ENCODE measurements at places on chromosomes 1 and 21.
A peak's percentile ranks its signal among the peaks of the same experiment; 100 is the strongest.

DNA sequence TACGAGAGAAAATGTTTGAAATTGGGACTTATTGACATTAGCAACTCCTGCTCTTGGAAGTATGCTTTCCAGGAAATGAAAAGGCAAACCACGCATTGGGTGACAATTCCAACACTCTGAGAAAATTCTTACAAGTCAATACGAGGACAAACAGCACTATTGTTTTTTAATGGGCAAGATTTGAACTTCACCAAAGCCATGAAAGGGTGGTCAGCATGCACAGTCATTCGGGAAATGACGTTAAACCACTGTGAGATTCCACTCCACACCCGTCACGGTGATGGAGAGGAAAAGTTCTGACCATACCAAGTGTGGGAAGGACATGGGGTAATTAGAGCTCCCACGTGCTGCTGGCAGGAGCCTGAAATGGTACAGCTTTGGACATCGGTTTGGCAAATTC is 12.2 kb upstream of the PRXL2B start:
- no peak for DNase-seq

DNA sequence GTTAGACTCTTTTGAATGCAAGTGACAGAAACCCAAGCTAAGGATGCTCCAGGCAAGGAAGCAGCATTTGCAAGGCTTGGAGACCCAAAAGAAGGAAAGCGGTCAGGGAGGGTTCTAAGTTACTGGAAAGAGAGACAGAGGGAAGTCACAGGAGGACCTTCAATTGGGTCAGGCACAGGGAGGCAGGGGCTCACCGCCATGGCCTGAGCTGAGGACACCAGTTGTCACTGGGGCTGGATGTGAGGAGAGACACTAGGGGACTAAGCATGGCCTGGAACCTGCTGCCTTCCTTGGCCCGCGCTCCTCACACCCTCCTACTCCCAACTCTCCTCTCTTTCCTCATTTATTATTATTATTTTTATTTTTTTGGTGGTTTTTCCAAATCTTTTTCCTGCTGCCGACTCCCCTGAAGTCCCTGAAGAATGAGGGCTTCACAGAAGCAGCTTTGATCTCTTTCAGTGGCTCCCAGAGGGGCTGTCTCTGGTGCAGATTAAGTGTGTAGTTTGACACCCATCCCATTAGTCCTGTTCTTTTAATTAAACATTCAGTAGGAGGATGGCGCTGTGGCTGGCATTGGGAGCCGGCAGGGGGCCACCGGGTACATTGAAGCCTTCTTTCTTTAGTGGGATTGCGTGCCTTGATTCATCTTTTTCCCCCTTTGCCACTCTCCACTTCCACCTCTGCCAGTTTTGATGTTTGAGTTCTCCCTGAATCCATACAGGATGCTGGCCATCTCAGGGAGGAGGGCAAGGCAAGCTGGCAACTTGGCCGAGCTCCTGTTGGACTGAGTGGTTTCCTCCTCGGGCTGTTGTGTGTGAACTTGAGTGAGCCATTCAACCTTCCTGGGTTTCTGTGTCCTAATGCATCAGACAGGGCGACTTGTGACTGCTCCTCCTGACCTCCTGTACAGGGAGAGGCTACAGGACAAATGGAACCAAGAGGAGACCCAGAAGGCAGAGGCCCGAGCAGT is 59.3 kb downstream of the MDM4 start:
- no peak for DNase-seq

- no peak for DNase-seq
These were observed 4.2 kb downstream of the TTC39A start for GRCh38 chr1:51325878-51326755.

- DNase-seq = no peak
These were observed 89.4 kb downstream of the PDE4B start for GRCh38 chr1:65882076-65882475.

DNA sequence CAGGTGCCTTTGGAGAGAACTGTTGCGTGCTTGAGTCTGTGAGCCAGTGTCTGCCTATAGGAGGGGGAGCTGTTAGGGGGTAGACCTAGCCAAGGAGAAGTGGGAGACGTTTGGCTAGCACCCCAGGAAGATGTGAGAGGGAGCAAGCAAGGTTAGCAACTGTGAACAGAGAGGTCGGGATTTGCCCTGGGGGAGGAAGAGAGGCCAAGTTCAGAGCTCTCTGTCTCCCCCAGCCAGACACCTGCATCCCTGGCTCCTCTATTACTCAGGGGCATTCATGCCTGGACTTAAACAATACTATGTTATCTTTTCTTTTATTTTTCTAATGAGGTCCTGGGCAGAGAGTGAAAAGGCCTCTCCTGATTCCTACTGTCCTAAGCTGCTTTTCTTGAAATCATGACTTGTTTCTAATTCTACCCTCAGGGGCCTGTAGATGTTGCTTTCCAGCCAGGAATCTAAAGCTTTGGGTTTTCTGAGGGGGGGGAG is 2.4 kb downstream of the BTG2 start:
- DNase-seq = no peak

DNA sequence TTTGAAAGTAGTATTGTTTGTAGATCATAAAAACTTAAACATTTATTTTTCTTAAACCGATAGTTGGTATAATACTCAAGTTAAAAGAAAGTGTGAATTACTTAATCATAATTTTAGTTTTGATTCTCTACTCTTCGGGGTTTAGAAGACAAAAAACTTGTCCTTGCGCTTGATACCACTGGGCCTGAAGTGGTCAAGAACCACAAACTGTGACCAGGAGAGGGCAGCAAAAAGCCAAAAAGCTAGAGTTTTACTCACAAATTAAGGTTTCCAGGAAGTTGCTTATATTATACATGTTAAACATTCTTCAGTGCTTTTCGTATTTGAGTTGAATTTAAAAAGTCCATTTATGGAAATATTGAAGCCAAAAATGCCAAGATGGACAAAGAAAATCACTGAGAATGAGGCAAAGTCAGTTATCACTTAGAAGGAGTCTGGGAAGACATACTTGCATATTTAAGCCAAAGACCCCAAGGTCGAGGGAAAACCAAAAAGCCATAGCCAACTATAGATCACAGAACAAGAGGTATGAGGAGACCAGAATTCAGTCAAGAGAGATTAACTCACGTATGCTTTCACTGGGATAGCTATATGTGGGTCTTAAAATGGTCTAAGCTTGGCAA is 34.2 kb downstream of the EFCAB7 start:
- DNase-seq = peak; percentile 54

GRCh38 chr1:26288311-26288941 is 8.5 kb downstream of the SH3BGRL3 start:
- peak; percentile 83 for DNase-seq

DNA sequence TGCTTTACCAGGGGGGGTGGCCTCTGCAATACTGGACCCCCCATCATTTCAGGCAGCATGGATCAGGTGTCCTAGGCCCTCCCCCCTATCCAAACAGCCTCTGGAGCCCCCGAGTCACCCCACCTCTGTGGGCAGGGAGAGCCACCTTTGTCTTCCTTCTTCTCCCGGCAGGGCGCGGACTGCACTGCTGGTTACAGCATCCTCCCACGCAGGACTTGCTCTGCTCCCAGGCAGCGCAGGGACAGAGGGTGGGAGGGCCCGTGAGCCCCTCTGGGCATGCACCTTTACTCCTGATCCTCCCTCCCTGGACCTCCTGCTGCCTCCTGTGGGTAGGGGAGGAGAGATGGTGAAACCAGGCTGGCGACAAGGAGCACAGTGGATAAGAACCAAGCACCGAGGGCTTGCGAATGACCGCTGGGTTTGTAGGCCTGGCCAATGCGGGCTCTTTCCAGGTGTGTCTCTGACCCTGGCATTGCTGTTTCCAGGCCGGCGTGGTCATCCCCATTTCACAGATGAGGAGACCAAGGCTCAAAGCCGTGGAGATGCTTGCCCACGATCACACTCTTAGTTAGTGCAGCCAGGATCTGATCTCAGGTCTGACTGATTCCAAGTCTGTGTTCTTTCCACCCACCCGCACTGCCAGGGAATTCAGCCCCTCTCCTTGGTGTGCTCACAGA is 73.6 kb upstream of the TARDBP start:
- no peak for DNase-seq

GRCh38 chr1:85734931-85735330 is 26.7 kb upstream of the ZNHIT6 start:
- DNase-seq = no peak

DNA sequence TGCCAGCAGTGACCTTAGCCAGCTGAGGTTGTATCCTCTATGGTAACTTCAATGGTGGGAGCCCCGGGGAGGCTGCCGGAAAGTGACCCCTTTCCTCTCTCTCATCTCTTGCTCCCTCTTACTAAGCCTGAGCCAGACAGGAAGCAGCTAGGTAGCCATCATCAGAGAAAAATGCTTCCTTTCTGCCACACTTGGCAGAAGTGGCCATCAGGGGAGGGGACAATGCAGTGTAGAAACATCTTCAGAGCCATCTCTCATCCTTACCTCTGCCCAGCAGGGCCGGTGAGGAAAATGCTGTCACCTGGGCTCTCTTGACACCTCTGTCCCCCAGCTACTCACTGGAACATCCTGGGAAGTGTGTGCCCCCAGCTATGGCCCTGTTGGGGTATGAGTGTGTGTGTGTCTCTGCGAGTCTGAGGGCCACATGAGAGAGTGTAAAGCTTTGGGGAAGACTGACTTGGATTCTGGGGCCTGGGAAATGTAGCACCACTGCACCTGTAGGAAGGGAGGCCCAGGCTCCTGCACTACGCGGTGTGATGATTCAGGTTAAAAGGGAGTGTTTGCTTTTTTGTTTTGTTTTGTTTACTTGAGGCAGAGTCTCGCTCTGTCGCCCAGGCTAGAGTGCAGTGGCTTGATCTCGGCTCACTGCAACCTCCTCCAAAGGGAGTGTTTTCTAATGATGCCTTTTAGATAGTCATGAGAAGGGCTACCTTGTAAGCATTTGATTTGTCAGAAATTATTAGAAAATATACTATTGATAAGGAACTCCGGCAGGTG is 48.7 kb upstream of the CNTN2 start:
- DNase-seq = no peak

GRCh38 chr1:228902781-228903433 is 167.6 kb downstream of the RHOU start:
- DNase-seq = no peak

- DNase-seq = no peak
These were observed 552.5 kb upstream of the ADAMTS5 start for GRCh38 chr21:27519361-27519760.

GRCh38 chr1:203095061-203095690 is 9.4 kb upstream of the MYOG start:
- no peak for DNase-seq

DNA sequence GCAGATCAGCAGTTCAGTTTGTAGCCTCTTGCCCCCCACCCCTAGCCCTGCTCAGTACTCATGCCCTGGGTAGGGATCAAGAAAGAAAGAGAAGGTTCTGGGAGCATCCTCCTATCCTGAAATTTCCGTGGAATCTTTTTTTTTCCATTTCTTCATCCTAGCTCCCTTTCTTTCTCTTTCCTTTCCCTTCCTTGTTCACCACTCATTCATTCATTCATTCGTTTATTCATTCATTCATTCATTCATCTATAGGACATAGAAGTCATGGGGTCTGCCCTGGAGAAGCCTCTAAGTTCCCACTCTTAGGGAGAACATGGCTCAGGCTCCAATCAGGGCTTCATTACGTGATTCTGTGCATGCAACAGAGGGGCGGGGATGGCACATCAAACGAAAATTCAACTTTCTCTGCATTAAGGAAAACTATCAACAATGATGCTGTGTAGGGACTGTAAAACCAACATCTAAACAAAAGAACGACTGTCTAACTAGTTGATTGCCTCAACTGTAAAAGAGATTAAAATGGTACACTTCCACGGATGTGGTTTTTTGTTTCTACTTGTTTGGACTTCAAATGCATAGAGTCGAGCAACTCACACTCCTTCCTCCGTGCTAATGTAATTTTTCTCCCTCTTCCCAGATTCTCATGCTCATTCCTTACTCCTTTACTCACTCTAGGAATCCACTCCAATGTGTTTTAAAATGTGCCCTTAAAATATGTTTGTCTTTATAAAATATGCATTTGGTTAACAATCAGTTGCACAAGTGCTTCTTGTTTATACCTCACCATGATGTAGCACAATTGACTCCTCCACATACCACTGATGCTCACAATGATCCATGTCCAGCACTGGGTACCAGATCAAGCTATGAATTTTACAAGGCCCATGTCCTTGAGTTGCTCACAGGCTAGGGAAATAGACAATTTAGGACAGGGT is 101.2 kb upstream of the SLC2A1 start:
- no peak for DNase-seq

DNA sequence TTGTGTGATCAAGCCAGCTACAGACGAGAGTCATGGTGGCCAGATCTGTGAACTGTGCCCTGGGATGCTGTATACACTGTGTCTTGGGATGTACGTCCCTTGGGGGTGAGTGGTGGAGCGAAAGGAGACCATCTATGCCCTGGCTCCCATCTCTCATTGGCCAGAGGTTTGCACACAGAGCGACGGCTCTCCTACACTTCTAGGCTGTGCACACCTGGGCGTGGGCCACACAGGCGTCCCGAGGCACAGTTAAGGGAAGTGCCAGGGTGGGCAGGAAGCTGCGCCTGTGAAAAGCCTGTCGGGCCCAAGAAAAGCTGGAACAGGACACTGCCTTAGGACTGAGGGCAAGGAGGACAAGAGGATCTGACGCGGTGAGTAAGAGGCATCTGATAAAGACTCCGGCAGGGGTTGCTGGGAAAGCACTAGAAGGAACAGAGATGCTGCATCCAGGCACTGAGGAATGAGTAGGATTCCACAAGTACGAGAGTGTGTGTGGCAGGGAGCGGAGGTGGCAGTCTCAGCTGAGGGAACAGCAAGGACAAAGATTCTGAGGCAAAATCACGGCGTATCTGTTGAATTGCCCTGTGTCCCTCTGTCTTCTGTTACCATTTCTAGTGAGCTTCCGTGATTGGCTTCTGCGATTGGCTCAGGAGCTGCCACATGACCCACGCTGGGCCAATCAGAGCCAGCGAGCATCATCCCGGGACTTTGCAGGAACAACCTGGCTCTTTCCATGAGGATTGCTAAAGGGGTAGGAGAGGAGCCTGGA is 67.9 kb upstream of the ZBTB40 start:
- no peak for DNase-seq

DNA sequence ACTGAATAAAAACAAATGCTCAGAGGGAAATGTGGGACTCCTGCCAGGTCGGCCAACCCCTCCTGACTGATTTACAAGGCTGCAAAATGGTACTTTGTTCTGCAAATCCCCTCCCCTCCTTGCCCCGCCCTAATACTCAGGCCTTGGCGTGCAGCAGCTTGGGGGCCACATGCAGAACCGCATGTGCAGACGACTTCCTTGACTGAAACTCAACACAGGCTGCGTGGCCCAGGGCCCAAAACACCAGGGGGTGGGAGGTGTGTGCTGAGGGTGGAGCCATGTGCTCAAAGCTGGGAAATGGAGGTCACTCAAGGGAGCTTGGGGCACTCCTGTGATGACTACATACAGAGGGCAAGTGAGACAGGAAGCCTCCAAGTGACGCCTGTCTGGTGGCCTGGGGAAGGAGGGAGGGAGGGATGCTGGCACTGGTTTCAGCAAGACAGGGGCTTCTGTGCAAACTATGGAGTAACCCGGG is 87.2 kb downstream of the MRPL37 start:
- peak; percentile 15 for DNase-seq

GRCh38 chr1:62906428-62906886 is 122.5 kb downstream of the ATG4C start:
- DNase-seq = peak; percentile 3

- peak; percentile 87 for DNase-seq
These were observed 823 bp upstream of the SYF2 start for GRCh38 chr1:25232866-25233784.

GRCh38 chr1:216983823-216984222 is 260.6 kb upstream of the ESRRG start:
- DNase-seq = no peak

Measured in OCI-LY7 (cell line).